NCI-H146 (cell line): ENCODE measurements at places on chromosomes 4 and X.

- DNase-seq = no peak
Measured at GRCh38 chr4:4991541-4992099, 27.6 kb downstream of the CYTL1 start.

DNA sequence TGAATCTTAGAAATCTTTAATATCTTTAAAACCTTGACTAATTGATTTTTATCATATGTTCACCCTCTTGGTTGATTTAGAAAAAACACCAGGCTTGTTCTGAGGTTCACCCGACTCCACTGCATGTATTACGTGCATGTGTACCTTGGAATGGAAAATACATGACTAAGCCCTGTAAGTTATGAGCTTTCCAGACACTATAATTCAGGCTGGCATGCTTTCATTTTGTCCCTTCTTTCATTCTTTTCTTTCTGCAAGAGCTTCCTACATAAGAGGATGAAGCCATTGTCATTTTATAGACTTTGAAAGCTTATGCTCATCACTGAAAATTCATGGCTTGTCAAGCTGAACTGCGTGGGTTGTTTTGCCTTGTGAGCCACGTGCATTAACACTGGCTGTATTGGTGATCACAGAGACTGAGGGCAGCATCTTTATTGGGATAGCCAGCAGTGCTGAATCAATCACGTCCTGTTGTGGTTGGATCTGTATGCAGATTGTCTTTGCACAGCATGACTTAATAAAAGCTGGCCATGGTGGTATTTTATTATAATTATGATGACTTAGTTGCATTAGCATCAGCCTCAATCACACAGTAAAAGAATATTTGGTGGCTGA lies 141.9 kb downstream of the SLIT2 start:
- peak; percentile 44 for DNase-seq

GRCh38 chrX:44770121-44770520 lies 73.7 kb upstream of the DUSP21 start:
- no peak for DNase-seq

DNA sequence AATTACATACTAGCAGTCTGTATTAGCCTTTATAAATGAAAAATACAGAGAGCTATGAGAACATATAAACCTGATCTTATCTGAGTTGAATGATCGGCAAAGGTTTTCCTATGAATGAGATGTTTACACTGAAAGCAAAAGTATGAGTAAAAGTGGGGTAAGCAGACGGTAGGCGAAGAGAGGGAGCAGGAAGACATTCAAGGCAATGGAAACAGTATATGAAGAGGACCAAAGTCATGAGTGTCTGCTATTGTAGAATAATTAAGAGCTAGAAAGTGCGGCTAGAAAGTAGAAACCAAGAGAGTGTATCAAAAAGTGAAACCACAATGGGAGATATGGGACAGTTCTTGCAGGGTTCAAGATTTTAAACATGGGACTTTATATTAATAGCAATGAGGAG lies 67.0 kb upstream of the TMLHE start:
- DNase-seq = no peak

- peak; percentile 67 for DNase-seq
Measured at GRCh38 chrX:115330498-115331168, 41.1 kb downstream of the LUZP4 start.

GRCh38 chr4:106996490-106996889 lies 39.6 kb downstream of the DKK2 start:
- no peak for DNase-seq

DNA sequence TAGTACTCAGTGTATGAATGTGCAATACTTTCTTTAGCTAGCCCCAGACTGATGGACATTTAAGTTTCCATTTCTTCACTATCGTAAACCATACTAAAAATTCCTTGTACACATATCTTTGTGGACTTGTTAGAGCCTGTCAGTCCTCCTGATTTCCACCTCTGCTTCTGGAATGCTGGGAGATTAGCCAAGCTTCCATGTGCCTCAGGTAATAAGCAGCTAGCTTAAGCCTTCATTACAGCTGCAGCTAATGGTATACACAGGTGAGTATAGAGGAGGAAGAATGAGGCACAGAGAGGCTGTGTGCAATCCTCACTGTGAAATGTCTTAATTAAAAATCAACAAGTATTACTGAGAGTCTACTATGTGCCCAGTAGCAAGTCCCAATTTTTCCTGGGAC lies 9.8 kb downstream of the SMIM9 start:
- DNase-seq = no peak

DNA sequence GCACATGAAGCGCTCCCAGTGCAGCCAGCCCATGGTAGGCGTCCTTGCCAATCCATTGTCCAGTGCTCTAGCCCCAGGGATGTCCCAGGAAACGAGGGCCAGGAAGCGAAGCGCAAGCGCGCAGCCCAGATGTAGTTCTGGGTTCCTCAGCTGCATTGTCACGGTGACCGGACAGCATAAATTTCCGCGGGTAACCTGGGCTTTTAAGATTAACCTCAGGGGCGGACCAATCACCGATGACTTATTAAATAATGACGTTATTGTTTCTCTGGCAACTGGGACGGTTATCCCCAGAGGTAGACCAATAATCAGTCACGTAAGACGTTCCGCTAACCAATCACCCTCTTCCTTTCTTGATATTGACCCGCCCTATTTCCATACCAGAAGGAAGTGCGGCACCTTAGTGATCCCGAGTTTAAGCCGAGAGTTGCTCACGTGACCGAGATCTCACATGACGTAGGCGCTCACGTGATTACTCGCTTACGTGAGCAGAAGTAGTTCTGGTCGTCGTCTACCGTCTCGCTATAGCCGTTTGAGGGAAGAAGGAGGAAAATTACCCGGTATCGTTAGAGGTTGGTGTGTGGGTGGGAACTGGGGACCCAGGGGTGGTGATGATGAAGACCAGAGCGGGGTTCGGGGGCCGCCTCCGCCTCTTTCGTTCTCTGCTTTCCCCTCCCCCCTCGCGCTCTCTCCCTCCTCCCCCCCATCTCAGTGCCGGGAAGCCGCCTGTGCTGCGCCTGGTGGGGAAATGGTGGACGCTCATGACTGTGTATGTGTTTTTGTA lies at the start of the genes GLA and HNRNPH2:
Gene GLA, minus strand, starts transcription at position 178 of the 784 bp plus-strand sequence. Its CDS starts 22 bp downstream, at position 156.
Gene HNRNPH2, plus strand, starts transcription at position 475 of the 784 bp plus-strand sequence. CDS start 3,767 bp downstream, outside the sequence.
- DNase-seq = peak; percentile 98

DNA sequence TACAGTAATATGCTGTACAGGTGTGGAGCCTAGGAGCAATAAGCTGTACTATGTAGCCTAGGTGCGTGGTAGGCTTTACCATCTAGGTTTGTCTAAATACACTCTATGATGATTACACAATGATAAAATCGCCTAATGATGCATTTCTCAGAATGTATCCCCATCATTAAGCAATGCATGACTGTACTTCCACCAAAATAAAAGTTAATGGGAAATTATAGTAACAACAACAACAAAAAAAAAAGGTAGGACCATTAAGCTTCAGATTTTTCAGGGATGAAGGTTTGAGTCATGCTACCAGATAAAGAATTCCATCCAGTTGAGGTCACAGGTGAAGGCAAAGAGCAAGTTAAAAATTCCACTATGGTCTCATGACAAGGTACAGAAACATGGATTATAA lies 68.2 kb downstream of the MAGEA10 start:
- no peak for DNase-seq

DNA sequence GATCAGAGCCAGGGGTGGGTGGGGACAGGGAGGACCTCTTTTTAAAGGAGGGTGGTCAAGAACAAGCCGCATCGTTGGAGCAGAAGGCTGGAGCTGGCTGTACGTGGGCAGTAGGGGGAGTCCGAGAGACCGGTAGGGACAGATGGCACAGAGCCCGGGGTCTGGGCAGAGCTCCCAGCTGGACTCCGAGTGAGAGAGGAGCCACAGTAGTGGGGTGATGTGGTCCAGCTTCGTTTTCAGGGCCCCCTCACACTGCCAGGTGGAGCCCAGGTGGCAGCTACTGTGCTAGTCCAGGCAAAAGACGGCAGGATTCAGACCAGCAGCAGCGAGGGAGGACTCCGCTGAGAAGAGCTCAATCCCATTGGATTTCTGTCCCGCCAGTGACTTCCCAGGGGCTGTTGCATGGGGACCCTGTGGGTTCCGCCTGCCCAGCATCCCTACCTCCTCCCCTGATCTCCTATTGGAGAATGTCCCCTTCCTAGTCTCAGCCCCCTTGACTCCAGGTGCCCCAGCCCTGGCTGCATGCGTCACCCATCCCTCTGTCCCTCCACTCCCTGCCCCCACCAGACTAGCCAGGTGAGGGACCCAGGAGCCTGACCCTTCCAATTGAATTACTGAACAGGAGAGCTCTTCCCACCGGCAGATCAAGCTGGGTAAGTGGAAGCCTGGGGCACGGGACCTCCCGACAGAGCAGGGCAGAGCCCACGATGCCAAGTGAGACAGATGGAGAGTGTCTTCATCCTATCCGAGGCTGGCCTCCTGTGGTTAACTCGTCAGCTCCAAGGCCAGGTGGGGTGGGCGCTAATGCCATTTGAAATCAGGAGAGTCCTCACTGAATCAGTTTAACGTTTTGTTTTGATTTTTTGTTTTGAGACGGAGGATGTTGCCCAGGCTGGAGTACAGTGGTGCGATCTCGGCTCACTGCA lies 2.9 kb downstream of the ARHGAP4 start:
- DNase-seq = peak; percentile 12

GRCh38 chr4:10007436-10007740 lies 13.9 kb downstream of the SLC2A9 start:
- DNase-seq = peak; percentile 27

DNA sequence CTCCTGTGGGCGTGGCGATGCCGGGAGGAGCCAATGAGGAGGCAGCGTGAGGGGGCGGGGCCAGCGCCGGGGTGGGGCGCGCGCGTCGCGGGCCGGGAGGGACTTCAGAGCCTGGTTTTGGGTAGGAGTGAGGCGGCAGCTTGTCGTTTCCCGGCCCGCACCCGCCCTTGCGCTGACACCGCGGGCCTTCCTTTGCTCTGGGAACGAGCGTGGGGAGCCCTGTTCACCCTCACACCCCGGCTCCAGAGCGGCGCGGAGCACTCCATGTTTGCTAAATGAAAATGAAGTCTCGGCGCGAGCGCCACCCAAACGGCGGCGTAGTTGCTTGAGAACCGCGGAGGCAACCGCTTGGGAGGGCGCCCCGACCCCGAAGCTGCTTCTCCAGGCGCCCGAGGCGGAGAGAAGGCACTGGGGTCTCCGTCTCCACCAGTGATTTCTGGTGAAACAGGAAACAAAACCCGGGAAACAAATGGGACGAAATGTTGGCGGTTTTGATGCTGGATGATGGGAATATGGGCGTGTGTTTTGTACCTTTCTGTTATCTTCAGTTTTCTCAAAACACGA lies 497 bp upstream of the GRPEL1 start:
- no peak for DNase-seq

GRCh38 chr4:98659106-98659592 lies 738 bp upstream of the TSPAN5 start:
- DNase-seq = no peak

DNA sequence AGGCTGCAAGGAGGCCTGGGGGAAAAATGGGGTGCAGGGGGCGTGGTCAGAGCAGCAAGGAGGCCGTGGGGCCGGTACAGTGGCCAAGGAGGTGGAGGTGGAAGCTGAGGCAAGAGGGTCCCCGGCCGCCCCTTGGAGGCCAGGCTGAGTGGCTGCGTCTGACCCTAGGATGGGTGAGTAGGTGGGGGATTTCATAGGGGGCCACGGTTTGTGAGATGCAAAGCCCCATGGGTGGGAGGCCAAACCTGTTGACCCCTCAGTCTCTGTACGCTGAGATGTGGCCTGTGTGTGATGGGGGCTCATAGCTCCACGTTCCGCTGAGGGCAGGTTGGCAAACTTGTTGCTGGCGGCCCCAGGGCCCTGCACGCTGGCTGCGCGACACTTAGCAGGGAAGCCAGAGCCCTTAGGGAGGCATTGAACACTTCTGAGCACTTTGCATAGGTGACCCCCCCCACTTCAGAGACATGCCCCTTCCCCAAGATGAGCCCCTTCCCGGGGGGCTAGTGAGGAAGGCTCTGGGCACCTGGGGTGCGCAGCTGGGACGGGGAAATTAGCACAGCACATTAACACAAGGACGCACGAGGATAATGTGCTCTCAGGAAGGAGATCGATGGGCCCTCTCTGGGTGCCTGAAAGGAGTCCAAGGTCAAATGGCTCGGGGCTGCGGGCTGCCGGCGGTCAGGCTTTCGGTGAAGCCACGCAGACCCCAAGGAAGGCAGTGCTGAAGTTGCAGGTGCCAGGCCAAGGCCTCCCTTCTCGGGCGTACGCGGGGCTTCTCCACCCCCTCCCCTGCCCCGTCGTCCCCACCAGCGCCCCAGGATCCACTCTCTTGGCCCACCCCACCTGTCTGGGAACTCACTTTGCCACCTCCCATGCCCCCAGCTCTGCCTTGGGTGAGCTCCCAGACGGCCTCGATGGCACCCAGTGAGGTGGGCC lies 107.4 kb downstream of the HMX1 start:
- DNase-seq = no peak

- no peak for DNase-seq
Measured at GRCh38 chr4:96295143-96295741, 455.3 kb downstream of the PDHA2 start.

GRCh38 chr4:37561803-37562207 lies 124.4 kb downstream of the RELL1 start:
- no peak for DNase-seq

- no peak for DNase-seq
Measured at GRCh38 chr4:121819216-121819965, 4.3 kb downstream of the CCNA2 start.

DNA sequence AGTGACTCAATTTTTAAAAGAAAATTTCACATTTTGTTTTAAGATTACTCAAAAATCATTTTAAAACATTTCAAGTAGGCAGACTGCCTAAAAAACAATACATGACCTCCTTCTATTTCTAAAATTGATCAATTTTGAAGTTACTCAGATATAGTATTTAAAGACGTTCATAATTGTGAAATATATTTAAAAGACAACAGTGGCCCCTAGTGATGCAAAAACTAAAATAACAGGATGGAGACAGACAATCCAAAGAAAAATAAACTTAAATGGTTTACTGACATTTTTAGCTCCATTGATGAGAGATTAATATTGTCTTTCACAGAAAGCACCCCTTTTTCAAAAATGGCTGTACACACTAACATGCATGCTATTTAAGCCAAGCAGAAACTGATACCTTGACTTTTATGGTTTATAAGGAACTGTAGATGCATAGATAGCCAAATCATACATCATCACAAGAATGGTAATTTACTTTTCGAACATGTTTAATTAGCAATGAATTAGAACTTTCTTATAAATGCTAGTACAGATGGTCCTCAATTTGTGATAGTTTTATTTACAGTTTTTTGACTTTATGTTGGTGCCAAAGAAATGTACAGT lies 69.8 kb upstream of the FAT4 start:
- no peak for DNase-seq
